ENCODE measurements at places on chromosomes 3 and 15.

- no peak for DNase-seq
These were observed 1.0 kb upstream of the GALNT15 start for GRCh38 chr3:16173283-16174025.

GRCh38 chr3:119352034-119352609 lies 57.9 kb downstream of the ARHGAP31 start:
- no peak for DNase-seq

- peak; percentile 26 for DNase-seq
These were observed 48.3 kb downstream of the ASB7 start for GRCh38 chr15:100650685-100651084.

- DNase-seq: no peak
These were observed 567.1 kb upstream of the NR2F2 start for GRCh38 chr15:95763426-95763825.

DNA sequence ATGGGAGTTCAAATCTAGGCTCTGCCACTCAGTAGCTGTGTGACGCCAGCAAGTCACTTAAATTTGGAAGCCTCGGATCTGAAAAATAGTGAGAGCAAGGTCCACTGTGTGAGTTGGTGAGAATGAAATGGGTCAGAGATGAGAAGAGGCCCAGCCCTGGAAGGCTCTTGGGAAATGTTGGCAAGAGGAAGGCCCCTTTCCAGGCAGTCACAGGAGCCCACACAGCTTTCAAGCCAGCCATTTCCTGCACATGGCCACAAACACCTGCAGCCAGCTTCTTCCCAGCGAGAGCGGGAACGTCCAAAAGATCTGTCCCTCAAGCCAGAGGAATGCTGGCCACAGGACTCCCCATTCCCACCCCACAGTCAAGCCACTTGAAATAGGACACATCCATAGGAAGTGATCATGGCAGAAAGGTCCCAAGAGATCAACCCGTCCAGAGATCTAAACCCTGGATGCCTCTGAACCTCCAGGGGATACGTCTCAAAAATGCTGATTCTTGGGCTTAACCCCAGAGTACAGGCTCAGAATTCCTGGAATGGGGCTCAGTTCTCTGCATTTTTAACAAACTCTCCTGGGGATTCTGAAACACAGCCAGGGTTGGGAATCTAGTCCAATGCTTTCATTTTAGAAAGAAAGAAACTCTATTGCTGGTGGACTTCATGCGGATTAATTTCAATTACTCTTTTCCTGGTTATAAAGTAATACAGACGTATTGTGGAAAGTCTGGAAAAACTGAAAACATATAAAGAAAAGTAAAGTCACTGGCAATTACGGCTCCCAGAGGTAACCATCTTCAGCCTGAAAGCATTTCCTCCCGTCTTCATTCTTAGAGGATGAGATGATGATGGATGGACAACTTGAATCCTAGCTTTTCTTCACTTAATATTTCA lies 35.9 kb downstream of the NTRK3 start:
- DNase-seq: no peak

- no peak for DNase-seq
These were observed 37.9 kb downstream of the KLHL6 start for GRCh38 chr3:183517607-183518006.

- DNase-seq: no peak
These were observed 382 bp upstream of the POMGNT2 start for GRCh38 chr3:43106293-43106628.

Measured in Calu3 (cell line).